NCI-H2081 treated with DMSO at 0.1 percent for 48 hours (cell line): ENCODE measurements at places on chromosomes 7 and 10.

GRCh38 chr10:125144693-125145623, 15.4 kb downstream of the CTBP2 start:
- no peak for DNase-seq

GRCh38 chr7:24466168-24466768, 107.0 kb upstream of the PALS2 start:
- no peak for DNase-seq

DNA sequence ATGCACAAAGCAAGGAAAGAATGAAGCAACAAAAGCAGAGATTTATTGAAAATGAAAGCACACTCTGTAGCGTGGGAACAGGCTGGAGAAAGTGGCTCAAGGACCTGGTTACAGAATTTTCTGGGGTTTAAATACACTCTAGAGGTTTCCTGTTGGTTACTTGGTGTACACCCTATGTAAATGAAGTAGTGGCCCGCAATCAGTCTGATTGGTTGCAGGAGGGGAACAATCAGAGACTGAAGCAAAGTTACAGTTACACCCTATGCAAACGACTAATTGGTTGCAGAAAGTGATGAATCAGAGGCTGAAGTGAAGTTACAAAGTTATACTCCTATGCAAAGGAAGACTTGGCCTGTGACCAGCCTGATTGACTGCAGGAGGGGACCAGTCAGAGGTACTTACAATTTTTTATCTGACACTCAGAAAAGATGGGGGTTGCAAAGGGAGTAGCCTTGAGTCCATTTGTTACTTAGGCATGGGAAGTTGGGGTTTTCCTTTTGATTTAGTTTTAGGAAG, 3.6 kb upstream of the MTPN start:
- no peak for DNase-seq

- no peak for DNase-seq
Observed at GRCh38 chr10:98404571-98405359, 10.2 kb downstream of the PYROXD2 start.

DNA sequence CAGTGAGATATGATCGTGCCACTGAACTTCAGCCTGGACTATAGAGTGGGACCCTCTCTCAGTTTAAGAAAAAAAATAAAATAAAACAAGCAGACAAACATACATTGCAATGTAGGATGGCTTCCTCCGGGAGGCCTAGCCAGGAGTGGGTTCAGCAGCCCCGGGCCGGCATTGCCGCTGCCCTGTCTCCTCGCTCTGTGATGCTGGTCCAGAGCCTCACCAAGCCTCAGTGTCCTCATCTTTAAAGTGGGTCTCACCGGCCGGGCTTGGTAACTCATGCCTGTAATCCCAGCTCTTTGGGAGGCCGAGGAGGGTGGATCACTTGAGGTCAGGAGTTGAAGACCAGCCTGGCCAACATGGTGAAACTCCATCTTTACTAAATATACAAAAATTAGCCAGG, 71.6 kb downstream of the PTPRE start:
- DNase-seq: no peak

DNA sequence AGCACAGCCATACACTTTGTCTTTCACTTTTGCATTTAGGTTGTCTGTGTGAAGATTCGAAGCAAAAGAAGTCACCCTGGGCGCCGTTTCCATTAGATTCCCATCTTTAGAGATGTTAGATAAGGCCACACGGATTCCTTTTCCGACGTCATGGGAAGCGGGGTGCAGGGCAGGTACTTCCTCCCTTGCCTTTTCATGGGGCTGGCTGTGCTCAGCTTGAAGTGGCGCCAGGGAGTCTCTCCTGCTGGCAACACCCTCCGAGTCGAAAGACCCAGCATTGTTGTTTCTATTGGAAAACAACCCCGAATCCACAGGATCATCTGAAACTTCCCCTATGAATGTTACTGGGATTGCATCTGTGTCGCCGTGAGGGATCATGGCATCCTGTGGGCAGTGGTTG, 246.4 kb upstream of the GRB10 start:
- DNase-seq: no peak

- no peak for DNase-seq
Observed at GRCh38 chr7:7323352-7323751, 141.0 kb downstream of the C1GALT1 start.

DNA sequence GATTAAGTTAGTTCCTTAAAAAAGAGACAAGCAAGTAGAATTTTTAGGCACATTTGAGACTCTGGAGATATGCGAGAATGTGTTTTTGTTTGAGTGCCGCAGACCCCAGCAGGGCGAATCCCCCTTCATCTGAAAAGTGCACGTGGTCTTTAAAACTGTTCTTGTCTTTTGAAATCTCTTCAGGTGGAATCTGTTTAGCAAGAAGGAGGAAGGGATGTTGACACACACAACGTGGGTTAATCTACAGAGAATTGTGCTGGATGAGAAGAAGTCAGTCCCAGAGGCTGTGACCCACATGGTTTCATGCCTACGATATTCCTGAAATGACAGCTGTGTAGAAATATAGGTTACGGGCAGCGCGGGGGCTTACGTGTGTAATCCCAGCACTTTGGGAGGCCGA, 27.1 kb upstream of the ZFAND2A start:
- DNase-seq: no peak

GRCh38 chr10:12835709-12836108, 165.8 kb downstream of the CCDC3 start:
- DNase-seq: no peak

GRCh38 chr7:155789001-155789725, 23.1 kb downstream of the SHH start:
- no peak for DNase-seq

DNA sequence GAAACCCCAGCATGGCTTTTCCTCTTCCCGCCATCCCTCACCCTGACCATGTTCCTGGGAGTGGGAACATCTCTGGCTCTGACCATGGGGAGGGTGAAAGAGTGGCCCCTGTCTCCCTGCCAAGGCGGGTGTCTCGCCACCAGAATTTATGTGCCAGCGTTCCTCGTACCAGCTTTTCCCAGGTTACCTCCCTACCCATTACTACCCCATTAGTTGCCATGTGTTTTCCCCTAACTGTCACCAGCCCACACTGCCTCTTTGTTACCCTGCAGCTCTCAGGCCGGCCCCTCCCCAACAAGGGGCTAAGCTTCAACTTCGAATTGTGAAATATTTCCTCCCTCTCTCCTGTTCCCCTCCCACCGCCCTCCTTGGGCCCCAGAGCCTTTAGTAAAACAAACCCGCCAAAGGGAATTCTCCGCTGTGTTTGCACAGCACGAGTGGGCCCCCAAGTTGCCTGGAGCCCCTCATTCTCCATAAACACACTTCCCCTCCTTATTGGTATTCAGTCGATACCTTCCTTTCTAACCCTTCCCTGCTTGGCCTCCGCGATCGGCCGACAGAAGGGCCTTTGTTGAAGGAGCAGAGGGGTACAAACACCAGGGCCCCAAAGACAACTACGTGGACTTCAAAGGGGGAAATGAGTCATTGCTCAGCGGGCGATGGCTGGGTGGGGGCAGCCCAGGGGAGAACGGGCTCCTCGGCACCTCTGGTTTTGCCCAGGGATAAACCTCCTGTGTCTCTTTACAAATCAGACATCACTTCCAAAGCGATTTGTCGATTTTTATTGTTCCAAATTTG, 45.5 kb downstream of the SLIT1 start:
- DNase-seq: no peak

GRCh38 chr7:78635026-78635793, 818.3 kb downstream of the MAGI2 start:
- DNase-seq: no peak

DNA sequence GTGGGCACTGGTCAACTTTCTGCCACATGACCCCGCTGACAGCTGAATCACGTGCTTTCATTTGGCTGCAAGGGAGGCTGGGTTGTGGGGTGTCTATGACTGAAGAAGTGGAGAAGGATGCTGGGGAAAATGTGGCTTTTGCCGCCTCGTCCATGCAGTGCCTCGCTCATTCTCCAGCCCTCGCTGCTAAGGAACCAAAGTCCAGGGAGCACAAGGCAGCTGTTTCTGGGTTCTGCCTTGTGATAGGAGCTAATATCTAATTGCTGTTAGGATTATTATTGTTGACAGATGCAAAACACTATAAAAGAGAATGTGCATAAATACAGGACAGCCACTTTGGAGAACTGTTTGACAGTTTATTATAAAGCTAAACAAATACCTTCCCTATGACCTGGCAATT, 4.9 kb upstream of the CAMK2B start:
- no peak for DNase-seq

- no peak for DNase-seq
Observed at GRCh38 chr10:97361537-97361901, 27.0 kb upstream of the FRAT2 start.

- no peak for DNase-seq
Observed at GRCh38 chr7:151346-152050, 40.9 kb upstream of the FAM20C start.

DNA sequence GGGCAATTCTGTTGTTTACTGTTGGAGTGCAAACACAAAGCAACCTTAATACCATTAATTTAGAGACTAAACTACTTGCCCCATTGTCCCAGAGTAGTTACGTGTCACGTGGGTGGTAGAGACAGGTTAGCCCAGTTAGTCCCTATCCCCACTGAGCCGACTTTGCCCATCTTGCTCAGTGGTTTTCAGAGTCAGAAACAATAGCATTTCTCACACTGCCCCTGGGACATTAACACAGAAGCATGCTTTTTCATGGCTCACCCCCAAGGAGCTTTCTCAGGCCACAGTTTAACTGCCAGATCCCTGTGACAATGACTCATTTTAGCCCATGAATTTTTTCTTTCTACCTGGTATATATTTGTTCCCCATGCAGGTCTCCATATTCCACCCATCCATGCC, 271.0 kb downstream of the POU6F2 start:
- DNase-seq: no peak

DNA sequence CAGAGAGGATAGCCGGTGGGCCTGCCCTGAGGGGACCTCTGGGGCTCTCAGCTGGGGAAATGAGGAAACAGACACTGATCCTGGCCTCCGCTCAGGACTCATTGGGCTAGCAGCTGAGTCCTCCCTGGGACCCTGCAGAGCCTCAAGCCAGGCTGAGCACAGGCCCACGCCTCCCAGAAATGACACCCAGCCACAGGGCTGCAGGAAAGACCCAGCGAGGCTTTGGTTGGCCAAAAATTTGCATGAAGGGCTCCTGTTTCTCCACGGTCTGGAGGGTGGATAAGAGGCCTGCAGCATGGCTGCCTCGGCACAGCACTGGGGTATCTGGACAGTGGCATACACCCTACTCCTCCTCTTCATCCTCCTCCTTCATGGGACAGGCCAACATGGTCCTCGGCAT, 60.4 kb downstream of the ZNF33B start:
- DNase-seq: no peak

GRCh38 chr7:88217675-88218428, 2.0 kb downstream of the SRI start:
- DNase-seq: no peak

GRCh38 chr7:7830122-7830878, 111.9 kb upstream of the RPA3 start:
- peak; percentile 39 for DNase-seq

DNA sequence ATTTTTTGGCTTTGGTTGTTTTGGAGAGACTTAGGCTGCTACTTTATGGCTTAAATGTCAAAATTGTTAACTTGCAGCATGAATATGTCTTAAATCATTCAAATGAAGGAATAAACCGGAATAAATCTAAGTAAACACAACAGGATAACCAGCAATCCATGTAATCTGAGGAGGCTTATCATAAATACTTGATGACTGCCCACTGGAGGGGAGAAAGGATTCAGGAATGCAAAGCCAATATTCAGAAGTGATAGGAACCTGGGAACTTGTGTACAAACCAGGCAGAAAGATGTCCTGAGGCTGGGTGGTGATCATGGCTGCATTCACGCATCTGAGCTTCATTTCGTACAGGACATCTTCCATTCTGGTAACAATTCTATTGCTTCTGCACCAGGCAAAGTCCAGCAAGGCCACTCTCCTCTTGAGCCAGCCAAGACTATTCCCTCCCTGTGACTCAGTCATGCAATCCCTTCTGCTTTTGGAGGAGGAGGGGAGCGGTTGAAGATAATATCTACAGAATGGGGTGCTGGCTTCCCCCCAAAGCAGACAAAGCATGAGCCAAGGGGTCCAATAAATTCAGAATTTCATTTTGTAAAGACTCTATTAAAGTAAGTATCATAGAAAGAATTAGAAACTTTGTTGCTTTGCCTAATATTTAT, 374.5 kb downstream of the PHTF2 start:
- DNase-seq: no peak

- DNase-seq: no peak
Observed at GRCh38 chr10:48885376-48885775, 54.3 kb downstream of the LRRC18 start.

GRCh38 chr10:123009105-123009820, 457 bp downstream of the ACADSB start:
- no peak for DNase-seq

GRCh38 chr7:150384406-150385301, 5.5 kb downstream of the ZNF775 start:
- DNase-seq: no peak

DNA sequence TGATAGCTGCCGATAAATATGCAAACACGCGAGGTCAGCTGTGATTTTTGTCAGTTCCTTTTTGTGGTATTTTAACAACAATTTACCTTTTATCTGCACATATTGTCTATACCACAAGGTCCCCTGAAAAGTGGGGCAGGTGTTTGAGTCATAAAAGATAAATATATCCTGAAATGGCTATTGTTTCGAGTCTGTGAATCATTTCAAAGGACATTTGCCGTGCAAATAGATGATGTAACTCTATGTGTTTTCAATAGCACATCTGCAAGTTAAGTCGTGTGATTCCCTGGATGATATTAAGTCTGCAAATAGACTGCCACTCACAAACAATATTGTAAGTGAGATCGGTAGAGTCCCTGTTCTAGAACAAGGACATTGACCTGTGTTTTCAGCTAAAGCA, 193.0 kb upstream of the PITRM1 start:
- DNase-seq: peak; percentile 88
